ENCODE measurements at places on chromosomes 3 and 15. TPM values are rescaled to one million over a fixed set of nuclear protein-coding genes. Genes with fewer than 3 reads are reported as not detected.
A peak's percentile ranks its signal among the peaks of the same experiment; 100 is the strongest.

Gene ARL14
- total RNA-seq = 3.9 TPM

Gene MNS1
- 4.3 TPM for total RNA-seq

Gene NMNAT3
- total RNA-seq = 4.8 TPM

DNA sequence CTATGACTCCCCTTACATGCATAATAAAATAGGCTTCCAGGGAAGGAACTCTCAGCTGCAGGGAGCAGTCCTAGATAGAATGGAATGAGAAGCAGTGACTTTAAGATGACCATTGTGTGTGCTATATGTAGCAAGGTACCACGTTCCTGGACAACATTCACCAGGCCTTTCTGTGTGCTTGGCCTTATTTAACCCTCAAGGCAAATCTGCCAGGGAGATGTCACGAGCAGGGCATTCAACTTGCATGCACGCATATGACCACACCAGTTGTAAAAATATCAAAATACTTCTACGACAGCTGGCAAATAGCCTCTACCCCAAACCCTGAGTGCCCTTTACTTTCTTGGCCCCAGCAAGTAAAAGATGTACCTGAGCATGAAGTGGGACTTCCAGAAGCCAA is 197.3 kb upstream of the ST8SIA2 start:
- DNase-seq = no peak

Gene TMEM212
- total RNA-seq = not detected

Gene TNFAIP8L3
- total RNA-seq = not detected

DNA sequence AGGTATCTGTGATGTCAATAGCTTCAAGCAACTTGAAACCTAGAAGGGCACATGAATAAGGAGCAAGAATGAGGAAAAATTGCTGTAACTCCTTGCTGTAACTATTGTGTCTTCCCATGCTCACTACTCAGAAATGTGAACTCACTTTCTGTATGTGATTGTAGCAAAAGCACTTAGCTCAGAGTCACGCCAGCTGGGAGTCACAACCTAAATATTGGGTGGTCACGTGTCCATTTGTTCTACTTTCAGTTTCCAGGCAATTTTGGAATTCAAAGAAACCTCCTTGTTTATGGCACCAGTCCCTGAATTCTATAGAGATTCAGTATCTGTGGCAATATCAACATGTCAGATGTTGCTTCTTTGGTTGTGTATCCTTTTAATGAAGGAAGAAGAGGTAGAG is 241.6 kb upstream of the AZI2 start:
- DNase-seq = no peak

DNA sequence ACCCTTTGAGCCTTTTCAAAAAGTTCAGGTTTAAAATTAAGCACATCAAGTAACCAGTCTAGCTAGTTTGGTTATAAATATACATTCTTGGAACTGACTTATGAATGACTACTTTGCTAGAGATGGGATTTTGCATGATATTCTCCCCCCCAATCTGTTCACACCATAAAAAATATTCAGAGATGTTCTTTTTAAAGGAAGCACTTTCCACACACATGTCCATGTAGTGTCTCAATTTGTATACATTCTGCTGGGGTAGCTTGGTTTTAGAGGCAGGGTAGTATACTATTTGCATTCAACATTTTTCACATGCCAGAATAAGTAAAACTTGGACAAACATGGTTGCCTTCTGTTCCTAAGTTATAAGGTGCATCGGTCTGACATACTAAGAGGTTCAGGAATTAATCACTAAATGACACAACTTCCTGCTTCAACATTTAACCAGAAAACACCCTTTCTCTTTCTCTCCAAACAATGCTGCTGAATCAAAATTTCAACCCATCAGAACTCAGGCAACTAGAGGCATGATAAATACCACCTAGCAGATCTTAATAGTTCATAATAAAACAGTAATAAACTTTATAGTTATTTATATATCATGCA is 57.0 kb downstream of the SUMF1 start:
- DNase-seq = peak; percentile 43

Data from PC-3 (cell line).